ENCODE measurements at places on chromosomes 5 and 9.

GRCh38 chr9:136424750-136425362 is 14.4 kb downstream of the PMPCA start:
- no peak for DNase-seq

GRCh38 chr5:134577796-134578577 is 52.5 kb downstream of the JADE2 start:
- DNase-seq = peak; percentile 94

GRCh38 chr9:36293918-36294317 is 35.7 kb upstream of the GNE start:
- no peak for DNase-seq

DNA sequence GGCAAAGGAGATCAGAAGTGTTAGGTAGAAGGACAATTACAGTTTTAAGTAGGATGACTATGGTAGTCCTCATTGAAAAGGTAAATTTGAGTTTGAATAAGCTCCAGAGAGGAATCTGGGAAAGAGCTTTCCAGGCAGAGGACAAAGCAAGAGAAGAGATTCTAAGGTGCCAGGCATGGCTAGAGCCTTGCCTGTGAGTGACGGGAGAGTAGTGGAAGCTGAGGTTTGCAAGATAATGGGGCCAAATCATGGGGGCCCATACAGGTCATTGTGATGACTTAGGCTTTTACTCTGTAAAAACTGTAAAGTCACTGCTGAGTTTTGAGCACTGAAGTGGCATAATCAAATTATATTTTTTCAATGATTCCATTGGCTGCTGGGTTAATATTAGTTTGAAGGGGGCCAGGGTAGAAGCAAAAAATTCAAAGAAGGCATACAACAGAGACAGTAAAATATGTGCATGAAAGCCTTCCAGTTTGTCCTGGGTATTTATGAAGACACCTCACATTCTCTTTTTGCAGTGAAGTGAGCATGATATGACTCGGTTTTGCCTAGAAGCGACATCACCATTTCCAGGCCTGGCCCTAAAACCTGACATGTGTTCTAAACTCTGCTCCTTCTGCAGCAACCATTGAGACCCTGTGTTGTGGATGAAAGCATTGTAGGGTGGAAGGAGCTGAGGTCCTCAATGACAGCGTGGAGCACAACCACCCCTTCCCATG is 279.8 kb upstream of the TNC start:
- DNase-seq = no peak

DNA sequence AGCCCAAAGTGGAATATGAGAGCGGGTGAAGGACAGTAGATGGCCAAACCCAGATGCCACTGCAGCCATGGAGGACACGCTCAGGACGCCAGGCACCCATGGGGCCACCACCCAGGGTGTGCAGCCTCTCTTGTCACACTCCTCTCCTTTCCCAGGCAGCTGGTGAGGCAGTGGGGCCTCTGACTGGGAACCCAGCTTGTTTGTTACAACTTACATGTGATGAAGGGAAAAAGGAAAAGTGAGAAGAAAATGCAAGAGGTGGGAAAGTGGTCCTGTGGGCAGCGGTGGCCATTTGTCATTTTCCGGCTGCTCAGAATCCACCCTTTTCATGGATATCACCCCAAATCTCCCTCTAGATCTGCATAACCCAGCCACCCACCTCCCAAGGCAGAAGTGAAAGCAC is 62.7 kb upstream of the UNC5A start:
- no peak for DNase-seq

- no peak for DNase-seq
These were observed 523.9 kb downstream of the CETN3 start for GRCh38 chr5:89885670-89886069.

DNA sequence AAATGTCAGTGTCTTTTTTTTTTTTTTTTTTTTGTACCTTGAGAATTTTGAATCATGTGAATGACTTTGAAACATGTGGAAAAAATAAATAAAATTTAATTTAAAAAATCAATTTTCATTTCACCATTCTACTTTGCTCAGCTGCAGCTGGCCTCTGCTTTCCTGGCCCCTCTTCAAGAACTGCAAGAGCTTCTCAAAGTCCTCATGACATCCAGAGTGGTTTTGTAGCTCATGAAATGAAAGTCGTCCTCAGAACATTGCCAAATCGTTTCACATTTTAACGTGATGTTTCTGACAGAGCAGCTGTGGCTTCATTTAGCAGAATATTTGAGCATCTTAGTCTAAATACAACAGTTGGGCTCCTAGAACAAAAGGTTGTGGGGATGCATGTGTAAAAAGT is 47.9 kb upstream of the TMEM215 start:
- no peak for DNase-seq

DNA sequence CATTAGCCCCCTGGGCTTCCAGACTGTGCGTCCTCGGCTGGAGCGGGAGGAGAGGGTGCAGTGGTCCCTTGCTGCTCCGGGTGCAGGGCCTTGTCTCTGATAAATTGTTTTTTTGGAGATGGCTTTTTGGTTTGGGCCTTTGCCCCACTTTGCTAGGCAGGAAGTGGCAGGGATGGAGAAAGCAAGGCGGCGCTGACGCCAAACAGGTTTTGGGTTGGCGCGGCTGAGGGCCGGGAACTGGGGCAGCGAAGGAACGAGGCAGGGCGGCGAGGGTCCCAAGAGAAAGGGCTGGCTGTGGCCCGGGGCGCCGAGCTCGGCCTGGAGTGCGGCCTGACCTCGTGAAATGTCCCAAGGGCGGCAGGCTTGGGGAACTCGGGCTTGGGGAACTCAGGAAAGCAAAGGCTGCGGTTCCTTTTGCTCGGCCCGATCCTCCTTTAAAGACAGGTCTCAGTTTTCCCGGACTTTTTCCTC is 4.1 kb downstream of the LHX2 start:
- no peak for DNase-seq

- no peak for DNase-seq
These were observed 220.4 kb downstream of the PARP8 start for GRCh38 chr5:50886657-50887345.

GRCh38 chr5:74380193-74380592 is 260.3 kb downstream of the ENC1 start:
- no peak for DNase-seq

DNA sequence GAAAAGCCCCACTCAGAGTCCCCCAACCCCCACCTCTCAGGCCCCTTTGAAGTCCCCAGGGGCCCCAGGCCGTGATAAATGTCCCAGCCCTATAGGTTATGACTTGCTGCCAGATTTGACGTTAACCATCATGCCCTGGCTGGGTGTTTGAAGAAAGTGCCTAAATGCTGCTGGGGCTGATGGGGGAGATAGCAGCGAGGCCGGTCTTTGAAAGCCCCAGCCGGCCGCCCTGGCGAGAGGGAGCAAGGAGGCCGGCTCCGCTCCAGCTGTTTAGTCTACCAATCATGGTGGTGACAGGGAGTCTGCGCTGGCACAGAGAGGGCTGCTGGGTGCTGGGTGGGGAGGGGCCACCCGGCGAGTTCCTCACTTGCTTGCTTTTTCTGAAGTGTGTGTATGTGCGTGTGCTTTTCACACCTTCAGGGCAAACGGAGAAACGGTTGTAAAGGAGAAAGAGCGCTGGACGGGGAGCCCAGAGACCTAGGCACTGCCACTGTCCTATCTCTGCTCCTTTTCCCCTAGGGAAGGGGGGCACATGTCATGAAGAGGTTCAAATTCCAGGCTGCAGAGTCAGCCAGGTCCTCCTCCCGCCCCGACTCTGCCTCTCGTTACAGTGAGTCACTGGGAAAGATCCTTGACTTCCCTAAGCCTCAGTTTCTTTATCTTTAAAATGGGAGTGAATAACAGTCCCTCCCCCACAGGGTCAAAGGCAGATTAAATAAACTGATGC is 126.1 kb upstream of the HAND1 start:
- peak; percentile 28 for DNase-seq

- no peak for DNase-seq
These were observed 4.1 kb downstream of the AIF1L start for GRCh38 chr9:131100445-131100844.

DNA sequence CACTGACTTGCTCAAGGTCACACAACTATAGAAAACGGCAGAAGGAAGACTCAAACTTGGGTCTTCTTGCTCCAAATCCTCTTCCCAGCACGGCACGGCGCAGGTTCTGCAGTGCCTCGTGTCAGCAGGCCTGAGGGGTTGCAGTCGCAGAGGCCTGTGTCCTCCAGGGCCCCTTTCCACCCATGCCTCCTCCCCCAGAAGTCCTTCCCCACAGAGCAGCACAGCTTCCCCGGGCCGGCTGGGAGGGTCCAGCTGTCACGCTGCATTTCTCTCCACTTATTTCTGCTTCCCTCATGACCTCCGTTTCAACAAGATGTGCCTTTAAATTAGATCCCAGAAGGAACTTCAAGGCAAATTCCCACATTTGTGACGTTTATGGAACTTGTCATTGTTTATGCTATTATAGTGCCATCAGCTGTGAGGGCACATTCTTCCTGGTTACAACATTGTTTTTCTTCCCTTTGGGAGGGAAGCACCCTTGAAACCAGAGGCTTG is 148.4 kb downstream of the C5orf15 start:
- no peak for DNase-seq

DNA sequence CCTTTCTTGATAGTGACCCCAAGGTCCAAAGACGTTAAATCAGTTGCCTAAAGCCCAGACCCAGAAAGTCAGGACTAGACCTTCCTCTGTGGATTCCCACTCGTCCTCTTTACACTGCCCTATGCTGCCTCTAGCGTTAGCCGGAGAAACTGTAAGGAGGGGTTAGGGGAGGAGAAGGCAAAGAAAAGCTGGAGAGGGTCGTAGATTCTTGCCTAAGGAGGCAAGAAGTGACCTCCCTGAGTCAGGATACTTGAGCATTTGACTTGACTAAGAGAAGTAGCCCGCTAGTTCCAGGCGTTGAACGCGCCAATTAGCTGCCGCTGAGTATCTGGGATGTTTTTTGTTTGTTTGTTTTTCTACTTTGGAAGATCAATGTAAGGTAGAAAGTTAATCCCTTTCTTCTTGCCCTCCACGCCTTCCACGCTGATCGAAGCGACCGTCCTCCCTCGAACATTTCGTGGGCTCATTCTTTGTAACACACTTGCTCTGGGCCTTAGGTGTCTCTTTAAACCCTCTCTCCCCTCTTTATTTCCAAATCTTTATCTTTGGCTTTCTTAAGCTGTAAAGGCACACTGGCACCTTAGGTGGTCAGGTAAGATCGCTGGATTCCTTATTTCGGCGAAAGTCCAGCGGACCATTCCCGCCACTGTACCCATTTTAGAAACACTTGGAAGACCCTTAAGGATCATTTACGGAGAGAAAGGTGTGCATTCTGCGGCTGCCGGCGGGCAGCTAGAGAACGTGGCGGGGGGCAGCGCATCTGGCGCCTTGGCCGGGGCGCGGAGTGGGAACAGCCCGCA is 5.1 kb upstream of the RGMB start:
- DNase-seq = peak; percentile 64

- no peak for DNase-seq
These were observed 110.3 kb upstream of the PTCH1 start for GRCh38 chr9:95626885-95627558.

DNA sequence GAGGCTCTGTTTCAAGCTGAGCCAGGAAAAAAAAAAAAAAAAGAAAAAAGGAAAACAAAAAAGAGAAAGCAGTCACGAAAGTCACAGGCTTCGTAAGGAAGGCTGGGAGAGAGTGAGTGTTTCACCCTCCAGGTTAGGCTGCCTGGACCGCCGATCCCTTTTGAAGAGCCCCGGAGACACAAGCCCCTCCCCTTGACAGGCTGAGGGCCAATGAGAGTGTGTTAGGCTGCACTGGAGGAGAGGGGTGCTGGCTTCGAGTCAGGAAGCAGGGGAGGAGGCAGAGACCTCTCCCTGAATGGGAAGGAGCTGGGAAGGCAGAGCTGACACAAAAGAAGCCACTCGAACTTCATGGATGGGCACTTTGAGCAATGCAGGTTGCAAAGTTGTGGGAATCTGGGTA is at the start of gene NMUR2:
Gene NMUR2 (minus strand): TSS at position 135 of the 400 bp plus-strand sequence. CDS start 166 bp downstream, outside the sequence.
- DNase-seq = no peak

DNA sequence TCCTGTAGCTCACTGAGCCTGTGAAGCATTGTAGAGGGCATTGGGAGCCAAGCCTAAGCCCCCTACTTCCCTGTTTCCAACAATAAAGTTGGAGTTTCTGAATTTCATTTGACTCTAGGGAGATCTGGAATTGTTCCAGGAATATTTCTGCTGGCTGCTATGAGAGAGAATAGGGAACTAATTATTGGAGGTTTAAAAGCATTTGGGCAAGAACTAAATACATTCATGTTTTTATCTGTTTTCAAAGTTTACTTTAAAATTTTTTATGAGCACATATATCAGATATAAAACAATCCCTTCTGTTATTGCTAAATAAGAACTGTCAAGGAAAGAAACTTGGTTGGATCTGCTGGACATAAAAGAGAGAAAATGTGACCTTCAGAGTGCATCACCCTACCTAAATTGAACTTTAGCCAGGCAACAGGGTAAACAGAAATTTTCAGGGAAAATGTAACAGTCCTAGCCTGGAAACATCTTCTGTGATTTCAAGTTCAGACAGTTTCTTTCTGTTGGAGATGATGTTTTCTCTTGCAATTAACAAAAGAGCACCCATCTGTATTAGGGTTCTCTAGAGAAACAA is 19.3 kb upstream of the LECT2 start:
- DNase-seq = no peak

GRCh38 chr9:113701774-113702755 is 174.0 kb upstream of the ZNF618 start:
- DNase-seq = no peak

- no peak for DNase-seq
These were observed 793.2 kb upstream of the RGMB start for GRCh38 chr5:97980291-97980690.

DNA sequence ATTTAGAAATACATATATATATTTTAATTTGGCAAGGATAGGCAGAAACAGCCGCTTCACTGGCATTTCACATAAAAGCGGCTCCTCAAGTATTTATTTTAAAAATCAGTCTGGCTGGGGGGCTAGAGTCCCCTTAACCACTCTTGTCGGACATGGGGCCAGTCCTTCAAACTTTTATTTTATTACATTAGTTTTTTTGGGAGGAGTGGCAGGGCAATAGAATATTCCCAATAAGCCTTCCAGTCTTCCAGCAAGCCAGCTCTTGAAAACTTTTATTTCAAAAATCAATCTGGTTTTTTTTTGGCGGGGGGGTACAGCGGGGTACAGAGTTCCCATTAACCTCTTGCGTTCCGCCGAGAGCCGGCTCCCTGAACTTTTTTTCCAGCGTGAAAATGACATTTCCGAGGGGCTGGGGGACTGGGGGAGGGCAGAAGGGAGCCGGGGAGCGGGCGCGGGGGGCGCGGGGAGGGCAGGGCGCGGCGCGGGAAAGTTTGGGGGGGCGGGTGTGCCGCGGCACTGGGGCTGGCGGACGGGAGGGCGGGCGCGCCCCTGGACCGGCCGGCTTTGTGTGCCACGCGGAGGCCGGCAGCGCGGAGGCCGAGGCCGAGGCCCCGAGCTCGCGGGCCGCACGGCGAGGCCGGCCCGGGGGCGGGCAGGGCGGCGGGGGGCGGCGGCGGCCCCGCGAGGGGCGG is 504 bp upstream of the ZNF618 start:
- DNase-seq = peak; percentile 45

All from hematopoietic multipotent progenitor cell treated with erythropoietin and hydrocortisone succinate and interleukin-3 and kit ligand, for 6 days (in vitro differentiated cells).